ENCODE measurements at places on chromosomes 1 and 21.

DNA sequence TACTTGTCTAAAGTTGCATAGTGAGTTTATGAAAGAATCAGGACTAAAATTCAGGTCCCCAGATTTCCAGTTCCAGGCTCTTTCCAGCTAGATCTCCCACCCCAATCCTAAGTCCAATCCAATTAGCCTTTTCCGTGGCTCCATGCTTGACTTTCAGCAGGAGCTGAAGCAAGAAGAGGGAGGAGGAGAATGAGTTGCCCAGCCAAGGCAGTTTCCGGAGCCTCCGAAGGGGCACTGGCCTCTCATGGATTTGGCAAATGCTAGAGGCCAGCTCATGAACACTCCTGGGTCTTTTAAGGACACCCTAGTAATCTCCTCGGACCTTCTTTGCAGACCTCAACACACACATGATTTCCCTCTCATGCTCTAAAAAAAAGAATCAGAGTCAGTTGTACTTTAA is 10.5 kb upstream of the LRRC52 start:
- DNase-seq, result no peak

- no peak for DNase-seq
Observed at GRCh38 chr21:14687268-14687625, 141.1 kb upstream of the SAMSN1 start.

GRCh38 chr1:61224609-61225008 is 142.2 kb downstream of the NFIA start:
- no peak for DNase-seq

GRCh38 chr1:17012775-17013490 is 1.2 kb upstream of the ATP13A2 start:
- DNase-seq, result no peak

- DNase-seq, result no peak
Observed at GRCh38 chr1:30447080-30447479, 276.3 kb downstream of the MATN1 start.

GRCh38 chr1:222886878-222887351 is 72.1 kb downstream of the DISP1 start:
- no peak for DNase-seq

DNA sequence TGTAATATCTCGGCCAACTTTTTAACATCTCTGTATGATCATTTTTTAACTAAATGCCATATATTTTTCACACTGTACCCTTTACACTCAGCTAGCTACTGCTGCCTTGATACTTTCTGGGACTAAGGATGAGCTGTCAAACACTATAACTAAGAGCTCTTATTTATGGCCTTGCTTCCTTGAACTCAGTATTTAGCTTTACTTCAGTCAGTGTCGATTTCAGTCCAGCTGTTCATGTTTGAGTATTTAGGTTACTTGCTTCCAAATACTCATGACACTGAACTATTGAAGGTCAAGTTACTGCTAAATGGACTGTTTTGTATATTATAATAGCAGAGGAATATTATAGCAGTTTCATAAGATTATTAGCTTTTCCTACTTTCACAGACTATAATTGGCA is 25.9 kb upstream of the USP25 start:
- no peak for DNase-seq

DNA sequence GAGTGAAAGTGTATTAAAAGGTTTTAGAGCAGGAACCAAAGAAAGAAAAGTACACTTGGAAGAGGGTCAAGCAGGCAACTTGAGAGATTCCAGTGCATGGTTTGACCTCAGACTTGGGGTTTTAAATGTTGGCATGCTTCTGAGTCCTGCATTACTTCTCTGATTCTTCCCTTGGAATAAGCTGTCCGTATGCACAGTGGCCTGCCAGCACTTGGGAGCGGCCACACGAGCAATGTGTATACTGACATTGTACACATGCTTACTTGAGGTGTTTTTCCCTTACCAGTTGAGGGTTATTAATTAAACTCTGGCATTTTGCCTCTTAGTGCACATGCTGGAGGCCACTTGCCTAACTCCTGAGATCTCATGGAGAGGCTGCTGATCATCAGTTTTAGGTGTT is 786.6 kb upstream of the RGS18 start:
- no peak for DNase-seq

DNA sequence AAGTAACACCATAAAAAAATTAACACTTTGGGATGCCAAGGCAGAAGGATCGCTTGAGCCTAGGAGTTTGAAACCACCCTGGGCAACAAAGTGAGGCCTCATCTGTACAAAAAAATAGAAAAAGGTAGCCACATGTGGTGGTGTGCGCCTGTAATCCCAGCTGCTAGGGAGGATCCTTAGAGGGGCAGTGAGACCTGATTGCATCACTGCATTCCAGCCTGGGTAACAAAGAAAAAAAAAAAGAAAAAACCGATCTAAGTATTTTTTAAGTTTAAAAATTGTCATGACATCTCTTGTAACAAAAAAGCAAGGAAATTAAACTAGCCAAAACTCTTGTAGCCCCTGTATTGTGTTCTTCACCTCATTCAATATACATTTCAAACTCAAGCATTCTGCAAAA is 39.5 kb downstream of the ZZZ3 start:
- DNase-seq, result no peak

DNA sequence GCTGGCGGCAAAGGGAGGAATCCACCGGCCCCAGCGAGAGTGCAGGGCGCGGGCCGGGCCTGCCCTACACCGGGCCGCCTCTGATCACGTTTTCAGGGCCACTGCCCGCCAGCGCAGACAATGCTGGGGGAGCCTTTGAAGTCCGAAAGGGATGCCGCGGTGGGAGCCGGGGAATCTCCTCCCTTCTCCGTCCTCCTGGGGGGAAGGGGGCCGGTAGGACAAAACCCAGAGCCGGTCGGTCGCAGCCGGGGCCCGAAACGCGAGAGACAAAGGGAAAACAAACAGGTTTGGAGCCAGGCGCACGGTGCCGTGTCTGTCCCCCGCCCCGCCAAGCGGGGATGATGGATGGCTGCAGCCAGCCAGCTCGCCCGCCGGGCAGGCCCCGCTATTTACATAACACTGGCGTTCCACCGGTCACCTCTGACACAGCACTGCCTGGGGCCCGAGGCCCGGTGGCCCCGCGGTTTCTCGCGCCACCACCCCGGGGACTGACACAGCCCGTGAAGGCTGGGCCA is 92.0 kb downstream of the CASZ1 start:
- DNase-seq, result no peak

DNA sequence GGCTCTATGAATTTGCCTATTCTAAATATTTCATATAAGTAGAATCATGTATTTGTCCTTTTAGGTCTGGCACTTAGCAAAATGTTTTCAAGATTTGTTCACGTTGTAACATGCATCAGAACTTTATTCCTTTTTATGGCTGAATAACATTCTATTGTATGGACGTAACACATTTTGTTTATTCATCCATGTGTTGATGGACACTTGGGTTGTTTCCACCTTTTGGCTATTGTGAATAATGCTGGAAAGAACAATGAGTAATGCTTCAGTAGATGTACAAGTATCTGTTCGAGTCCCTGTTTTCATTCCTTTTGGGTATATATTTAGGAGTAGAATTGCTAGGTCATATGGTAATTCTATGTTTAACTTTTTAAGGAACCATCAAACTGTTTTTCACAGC is 24.7 kb downstream of the SLC35A3 start:
- DNase-seq, result no peak

- no peak for DNase-seq
Observed at GRCh38 chr1:201518071-201518470, 11.1 kb upstream of the CSRP1 start.

DNA sequence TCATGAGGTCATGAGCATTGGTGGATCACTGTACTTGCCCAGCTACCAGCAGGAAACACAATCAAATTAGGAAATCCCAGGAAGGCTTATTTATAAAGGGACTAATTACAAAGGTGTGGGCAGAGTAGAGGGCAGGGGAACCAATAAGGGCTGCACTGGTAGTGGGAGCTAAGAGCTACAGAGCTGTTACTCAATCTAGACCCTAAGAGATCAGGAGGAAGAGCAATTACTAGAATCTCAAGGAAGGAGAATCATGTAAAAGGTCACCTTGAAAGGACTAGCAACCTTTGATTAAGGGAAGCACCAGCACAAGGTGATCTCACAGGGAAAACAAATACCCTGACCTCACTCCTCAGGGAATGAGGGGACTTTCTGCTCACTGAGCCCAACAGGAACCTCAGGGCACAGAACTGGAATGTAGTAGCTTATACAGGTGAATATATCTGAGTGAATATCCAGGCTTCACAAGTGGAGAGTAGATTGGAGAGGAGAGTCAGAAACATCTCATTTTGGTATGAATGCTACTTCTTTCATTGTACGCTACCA is 66.8 kb downstream of the SAMSN1 start:
- no peak for DNase-seq

DNA sequence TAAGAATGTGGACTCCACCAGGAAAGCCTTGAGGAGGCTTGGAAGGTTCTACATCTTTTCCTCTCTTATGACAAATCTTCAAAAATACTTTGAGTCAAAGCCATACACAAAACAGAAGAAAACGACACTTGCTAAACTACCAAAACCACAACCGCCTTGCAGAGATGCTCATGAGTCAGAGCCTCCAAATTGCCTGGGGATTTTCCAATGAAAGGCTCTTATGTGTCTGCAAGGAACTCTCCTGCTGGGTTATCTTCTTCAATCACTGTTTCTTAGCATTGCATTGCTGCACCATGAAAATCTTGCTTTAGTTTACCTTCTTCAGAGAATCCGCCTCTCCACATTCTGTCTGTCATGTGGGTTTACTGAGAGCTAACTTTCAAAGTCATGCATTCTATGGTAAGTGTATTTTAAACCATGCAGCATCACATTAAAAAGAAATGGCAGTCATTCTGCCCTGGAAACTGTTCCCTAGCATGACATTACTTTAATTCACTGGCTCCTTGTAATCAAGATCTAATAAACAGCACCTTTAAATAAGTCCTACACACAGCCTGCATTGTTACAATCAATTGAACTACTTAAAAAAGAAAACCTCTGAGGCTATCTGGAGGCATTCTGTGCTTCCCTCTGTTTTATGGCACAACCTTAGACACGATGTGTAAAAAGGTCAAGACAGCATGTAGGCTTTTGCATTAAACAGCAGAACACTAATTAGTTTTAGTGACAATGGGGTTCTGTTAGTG is 210.0 kb upstream of the FOXD3 start:
- no peak for DNase-seq

DNA sequence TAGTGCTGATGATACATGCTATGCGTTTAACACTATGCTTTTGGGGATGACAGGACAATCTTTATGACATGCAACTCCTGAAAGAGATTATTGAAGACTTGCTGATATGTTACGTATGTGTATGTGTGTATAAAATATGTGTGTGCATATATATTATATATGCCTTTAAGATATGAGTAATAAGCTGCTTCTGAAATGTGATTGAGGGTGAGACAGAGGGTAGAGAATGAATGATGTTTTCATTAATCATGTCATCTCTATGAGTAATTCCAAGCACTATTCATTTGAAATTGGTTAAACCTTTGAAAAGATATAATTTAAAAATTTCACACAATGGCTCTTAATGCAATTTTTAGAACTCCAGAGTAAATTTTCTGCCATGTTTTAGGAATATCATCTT is 5.8 kb downstream of the BCL9 start:
- no peak for DNase-seq

- DNase-seq, result no peak
Observed at GRCh38 chr21:33975548-33976081, 60.0 kb upstream of the ATP5PO start.

- DNase-seq, result no peak
Observed at GRCh38 chr1:199113265-199113869, 474.5 kb downstream of the PTPRC start.

- no peak for DNase-seq
Observed at GRCh38 chr1:87450615-87451209, 122.0 kb downstream of the LMO4 start.

- no peak for DNase-seq
Observed at GRCh38 chr1:98121646-98122045, 200.8 kb upstream of the DPYD start.

DNA sequence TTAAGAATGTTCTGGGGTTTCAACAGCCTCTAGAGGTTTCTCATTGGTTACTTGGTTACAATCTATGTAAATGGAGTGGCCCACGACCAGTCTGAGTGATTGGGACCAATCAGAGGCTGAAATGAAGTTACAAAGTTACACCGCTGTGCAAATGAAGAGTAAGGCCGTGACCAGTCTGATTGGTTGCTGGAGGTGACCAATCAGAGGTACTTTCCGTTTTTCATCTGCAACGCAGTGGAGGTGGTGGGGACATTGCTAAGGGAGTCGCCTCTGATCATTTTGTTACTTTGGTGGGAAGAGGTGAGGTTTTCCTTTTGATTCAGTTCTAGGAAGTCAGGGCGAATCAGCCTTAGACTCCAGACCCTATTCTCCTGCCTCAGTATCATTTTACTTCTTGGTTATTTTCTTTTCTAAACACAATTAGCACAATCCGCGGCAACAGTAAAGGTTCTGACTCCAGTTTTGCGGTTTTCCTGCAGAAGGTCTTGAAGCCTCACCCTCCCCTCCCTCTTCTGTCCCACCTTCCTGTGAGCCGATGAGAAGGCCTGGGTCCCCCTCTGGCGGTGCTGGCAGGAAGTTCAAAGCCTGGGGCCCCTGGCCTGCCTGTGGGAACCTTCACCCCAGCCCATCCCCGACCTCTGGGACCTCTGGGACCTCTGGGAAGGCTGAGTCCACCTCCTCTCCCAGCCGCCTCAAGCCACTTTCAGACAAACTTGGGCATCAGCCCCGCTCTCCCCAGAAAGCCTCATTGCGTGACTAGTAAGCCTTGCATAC is 38.7 kb upstream of the TTC34 start:
- DNase-seq, result no peak

DNA sequence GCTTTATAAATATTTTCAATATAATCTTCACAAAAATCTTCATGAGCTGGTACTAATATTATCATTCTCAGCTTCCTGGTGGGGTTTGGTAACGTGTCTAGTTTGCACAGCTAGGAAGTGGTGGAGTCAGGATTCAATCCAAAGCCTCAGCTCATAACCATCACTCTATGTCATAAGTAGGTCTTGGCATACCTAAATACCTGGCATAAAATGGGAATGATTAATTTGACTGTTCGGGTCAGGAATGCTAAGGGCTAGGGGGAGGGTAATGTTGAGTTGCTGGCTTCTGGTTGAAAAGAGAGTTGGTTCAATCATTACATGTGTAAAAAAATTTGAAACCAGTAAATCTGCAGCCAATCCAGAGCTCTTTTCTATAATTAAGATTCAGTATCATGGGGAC is 5.6 kb upstream of the SAMSN1 start:
- no peak for DNase-seq

- no peak for DNase-seq
Observed at GRCh38 chr1:222905151-222905550, 90.3 kb downstream of the DISP1 start.

GRCh38 chr1:110746644-110747259 is 72.0 kb upstream of the KCNA3 start:
- DNase-seq, result no peak

- no peak for DNase-seq
Observed at GRCh38 chr1:167991546-167991945, 54.7 kb upstream of the MPC2 start.

DNA sequence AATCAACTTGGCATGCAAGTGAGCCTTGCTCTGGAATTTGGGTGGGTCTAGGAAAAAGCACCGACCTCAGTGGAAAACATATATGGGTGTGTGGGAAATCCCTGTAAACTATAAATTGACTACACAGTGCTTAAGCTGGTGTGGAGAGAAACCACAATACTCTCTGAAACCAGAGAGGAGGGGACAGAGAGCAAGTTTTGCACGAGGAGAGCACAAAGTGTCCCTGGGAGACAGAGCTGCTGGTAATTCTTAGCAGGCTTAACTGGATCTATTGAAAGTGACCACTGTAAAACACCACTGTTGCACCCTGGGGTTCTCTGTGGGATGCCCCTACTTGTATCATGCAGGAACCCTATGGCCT is 12.8 kb downstream of the KCNJ15 start:
- DNase-seq, result no peak
